ENCODE measurements at places on chromosomes 3 and 15.

- DNase-seq: no peak
These were observed 30.4 kb upstream of the WDR72 start for GRCh38 chr15:53789654-53790375.

DNA sequence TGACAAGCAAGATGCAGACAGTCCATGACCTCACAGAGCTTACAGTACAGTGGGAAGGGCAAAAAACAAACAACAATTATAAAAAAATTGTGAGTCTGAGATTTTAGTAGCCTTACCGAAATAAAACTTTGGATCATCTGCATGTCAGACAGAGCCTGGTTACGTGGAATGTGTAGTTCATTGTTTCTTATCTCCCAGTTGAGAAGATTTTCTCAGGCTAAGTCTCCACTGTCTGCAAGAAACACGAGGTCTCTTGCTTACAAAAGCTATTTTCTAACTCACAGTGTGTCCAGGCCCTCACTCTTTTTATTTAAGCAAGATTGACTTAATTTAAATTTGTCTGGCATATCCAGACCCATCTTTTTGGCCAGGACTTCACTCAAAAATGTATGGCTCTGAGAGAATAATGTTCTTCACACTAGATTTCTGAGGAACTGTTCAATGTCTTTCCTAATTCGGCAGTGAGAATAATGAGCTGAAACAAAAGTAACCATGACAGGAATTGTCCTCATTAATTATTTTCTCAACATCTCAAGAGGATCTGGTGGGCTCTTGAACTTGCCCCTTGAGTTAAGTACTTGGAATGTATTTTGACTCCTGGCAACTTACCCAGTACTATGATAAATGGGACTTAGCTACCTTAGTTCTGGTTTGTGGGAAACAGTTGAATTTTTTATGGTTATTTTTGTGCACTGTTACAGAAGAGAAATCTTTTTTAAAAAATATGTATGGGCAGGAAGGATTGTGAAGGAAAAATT is 265.1 kb upstream of the COL8A1 start:
- no peak for DNase-seq

DNA sequence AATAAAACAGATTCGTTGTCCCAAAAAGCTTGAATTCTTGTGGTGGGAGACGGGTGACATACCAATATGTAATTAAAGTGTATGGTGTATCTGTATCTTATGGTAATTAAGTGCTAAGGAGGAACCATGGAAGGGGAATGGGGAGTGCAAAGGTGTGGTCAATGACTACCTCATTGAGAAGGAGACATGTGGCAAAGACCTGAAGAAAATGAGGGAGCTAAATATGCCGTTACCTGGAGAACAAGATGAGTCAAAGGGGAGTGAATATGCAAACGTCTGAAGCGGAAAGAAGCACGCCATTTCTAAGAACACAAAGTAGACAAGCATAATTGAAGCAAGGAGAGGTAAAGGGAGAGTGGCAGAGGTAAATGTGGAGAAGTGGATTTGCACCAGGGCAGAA is 115.7 kb downstream of the SI start:
- no peak for DNase-seq

- no peak for DNase-seq
These were observed 96.3 kb downstream of the TPRG1 start for GRCh38 chr3:189267981-189268613.

- peak; percentile 49 for DNase-seq
These were observed 133.4 kb upstream of the SMAD3 start for GRCh38 chr15:66931768-66932633.

DNA sequence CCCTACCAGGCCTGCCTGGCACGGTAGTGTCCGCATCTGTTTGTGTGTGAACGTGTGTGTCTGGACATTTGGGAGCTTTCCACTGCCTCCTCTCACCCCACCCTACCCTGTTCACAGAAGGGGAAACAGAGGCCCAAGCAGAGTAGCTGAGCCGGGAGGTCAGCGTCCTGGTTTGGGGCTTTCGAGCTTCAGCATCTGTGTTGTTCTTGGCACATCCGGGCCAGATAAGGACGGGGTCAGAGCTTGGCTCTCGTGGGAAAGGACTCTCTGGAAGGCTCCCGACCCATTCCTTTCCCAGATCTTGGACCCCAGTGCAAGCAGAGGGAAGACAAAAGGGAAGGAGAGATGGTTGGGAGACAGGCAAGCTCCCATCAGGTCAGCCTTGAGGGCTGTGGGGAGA is 6.3 kb upstream of the PTH1R start:
- DNase-seq: no peak

- no peak for DNase-seq
These were observed 27.0 kb upstream of the TFG start for GRCh38 chr3:100682056-100682853.

GRCh38 chr3:120081719-120082118 is 12.5 kb downstream of the GSK3B start:
- no peak for DNase-seq

Measured in fibroblast of gingiva (primary cell).